CMK (cell line): ENCODE measurements at places on chromosomes 6 and 20.

GRCh38 chr20:59748619-59749191 lies 144.4 kb downstream of the PHACTR3 start:
- DNase-seq = no peak

GRCh38 chr6:24517659-24518543 lies 23.1 kb downstream of the ALDH5A1 start:
- no peak for DNase-seq

- DNase-seq = no peak
Measured at GRCh38 chr6:44869321-44869897, 458.7 kb upstream of the RUNX2 start.

DNA sequence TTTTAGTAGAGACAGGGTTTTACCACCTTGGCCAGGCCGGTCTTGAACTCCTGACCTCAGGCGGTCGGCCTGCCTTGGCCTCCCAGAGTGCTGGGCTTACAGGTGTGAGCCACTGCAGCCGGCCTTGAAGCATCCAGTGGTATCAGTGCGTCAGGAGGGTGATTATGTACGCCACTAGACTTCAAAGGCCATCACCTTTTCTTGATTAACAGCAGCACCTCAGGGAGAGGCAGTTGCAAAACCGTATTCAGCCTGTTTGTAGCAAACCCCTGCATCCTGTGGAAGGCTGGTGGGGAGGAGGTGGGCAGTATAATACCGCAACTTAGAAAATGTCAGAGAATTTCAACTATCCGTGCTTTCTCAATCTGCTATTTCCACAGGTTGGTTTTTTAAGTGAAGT lies 27.3 kb upstream of the SHLD1 start:
- no peak for DNase-seq

DNA sequence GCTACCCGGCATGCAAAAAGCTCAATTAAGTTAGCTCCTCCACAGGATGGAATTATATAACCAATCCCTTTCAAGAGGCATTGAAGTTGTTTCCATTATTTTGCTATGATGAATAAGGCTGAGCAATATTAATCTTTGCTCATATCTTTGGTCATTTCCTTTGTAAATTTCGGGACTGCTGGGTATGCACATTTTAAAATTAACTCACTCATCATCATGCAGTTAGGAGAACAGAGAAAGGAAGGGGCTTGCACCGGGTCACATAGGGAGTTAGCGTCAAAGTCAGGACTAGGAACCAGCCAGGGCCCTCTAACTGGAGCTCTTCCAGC lies 430 bp upstream of the FAM110A start:
- no peak for DNase-seq

DNA sequence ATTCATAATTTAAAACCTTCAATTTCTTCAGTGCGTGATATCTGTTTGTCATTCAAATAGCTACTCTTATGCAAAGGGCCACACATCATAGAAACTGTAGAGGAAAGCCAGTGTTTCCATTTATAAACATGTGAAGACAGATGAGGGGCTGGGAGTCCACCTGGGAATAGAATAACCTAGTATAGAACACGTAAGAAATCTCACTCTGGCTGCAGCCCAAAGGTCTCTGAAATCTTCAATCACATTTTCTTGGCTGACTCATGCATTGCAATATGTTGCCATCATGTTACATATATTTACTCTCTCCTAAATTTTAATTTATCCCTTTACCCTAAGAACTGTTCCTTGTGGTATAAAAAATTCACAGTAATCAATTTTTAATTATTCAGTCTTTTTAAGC lies 123.2 kb downstream of the ELOVL4 start:
- DNase-seq = no peak
